ENCODE measurements at places on chromosomes 3 and 15.

DNA sequence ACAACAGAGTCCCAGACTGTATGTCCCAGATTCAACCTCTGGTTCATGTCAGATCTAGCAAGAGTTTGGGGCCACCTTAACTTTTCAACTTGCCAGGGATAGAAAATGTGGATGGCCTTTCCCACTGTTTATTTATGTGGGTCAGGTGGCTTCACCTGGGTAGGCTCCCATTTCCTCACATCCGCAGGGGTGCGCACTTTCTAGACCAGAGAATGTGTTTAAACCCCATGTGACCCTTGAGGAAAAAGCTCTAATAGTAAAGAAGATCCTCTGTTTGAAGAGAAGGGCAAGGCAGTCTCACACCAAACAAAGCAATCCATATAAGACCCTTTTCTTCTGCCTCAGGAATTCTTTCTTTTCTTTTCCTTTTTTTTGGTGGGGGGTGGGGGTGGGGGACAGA lies 167.2 kb upstream of the TSC22D2 start:
- DNase-seq, result no peak

DNA sequence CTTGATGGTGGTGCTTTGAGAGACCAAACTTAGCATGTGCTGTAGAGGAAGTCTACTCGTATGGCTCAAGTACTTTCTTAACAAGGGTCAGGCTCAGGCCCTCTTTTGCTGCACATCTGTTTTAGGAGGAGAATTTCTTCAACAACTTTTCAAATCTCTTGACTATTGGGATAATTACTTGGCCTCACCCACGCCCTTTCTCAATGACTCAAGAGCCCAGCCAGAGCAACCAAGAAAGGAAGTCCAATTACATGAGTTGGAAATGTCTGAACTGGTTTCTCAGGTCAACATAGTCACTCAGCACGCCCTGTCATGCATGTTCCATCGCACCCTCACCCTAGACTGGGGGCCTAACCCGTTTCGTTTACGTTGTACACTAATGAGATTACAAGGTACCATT lies 44.8 kb upstream of the UMPS start:
- no peak for DNase-seq

DNA sequence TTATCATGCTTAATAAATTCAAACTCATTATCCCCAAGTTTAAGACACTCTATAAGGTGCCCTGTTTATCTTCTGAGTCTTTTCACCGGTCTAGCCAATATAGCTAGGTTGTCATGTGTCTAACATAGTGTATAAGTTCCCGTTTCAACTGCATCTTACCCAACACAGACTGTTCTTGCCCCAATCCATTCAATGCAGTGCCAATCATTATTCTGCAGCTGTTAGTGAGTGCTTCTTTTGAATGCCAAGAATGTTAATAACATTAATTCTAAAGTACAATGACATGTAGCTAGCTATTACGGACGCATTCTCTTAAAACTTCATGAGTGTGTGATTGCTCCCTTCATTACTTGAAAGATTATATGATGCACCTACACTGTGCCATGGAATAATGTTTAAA lies 646.4 kb upstream of the NR2F2 start:
- DNase-seq, result no peak

DNA sequence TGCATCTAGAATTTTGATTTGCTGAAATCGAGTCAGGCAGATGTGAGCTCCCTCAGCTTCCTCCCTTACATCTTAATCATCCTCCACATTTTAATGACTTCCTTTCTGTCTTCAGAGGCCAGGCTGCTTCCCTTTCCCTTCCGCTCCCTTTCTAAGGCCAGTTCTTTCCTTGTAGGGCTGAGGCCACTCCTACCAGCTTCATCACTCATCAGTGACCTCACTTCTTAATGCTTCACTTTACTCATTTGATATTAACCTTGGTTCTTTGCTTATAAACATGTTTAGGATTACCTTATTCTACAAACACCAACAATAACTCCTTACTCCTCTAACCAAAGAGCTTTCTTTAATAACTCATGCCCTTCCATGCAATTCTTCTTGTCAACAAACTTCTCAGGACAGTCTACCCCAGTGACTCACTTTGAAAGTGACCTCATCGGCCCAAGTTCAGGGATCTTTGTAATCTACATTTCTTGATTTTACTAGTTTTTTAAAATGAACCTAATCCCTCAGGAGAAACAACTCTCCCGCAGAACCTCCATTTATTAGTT lies 23.9 kb downstream of the ILDR1 start:
- no peak for DNase-seq

GRCh38 chr3:186414735-186415419 lies 52.8 kb upstream of the DGKG start:
- no peak for DNase-seq

DNA sequence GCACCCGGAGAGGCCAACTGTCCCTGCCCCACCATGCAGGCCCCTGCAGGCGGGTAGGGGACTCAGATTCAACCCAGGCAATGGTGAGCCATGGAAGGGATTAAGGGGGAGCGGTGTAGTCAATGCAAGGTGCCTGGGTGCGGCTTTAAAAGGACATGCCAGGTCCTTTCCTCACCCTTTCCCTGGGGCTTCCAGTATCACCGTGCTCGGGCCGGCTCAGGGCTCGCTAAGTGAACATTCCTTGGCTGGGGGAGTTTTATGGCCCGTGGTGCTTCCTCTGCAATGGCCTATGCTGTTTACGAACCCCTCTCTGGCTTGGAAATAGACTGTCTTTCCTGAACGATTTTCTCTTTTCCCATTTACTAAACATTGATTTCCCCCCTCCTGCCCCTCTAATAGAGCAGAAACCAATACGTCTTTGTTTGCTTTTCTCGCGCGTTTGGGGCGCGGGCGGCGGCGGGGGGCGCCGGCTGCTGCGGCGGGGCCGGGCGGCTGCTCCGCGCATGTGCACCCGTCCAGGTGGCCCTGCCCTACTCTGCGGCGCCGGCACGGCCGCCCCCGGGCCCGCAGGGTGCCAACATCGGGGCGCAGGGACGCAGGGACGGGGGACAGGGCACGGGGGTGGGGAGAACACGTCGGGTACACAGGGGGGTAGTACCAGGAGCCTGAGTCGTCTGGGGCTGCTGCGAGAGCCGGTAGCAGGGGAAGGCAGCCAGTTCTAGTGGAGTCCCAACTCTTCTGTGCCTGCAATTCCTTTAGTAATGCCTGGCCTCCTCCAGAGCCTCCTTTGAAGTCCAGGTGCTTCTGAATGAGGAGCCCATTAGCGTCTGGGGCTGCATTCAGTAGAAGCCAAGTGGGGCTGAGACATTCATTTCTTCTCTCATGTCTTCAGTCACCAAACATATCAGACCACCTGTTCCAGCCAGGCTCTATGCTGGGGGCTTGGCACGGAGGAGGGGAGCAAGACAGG lies 26.9 kb upstream of the CACNA2D2 start:
- DNase-seq, result no peak

GRCh38 chr15:29067949-29068348 lies 182.2 kb downstream of the APBA2 start:
- no peak for DNase-seq

DNA sequence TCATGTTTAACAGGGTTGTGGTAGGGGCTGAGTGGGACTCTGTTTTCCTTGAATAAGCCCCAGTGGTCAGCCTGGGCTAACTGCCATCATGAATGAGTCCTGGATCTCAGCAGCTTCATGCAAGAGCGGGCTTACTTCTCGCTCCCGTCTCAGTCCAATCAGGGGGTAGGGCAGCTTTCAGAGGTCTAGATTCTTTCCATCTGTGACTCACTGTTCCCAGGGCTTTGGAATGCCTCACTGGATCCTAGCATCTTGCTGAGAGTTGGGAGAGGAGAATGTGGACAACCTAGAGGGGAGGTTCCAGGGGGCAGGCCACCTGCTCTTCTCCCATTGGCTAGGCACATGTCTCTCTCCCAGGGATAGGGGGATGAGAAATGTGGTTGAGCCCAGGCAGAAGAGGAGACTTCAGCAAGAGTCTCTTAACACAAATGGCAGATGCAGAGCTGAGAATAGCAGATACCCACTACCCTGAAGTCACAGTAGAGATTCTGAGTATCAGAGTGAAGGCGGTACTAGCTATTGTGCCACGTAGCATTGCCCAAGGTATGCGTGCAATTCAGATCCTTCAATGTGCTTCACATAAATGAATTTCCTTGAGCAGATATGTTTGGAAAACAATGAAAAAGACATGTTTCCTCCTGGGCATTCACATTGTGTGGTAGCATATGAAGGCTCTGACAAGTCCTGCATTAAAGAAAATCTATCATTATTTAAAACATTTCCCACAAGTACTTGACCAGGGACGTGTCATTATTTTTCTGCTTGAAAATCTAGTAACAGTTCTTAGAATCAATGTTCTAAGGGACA lies 257.7 kb upstream of the PROK2 start:
- no peak for DNase-seq

GRCh38 chr3:63961891-63962290 lies 49.7 kb upstream of the SCAANT1 start:
- no peak for DNase-seq

- no peak for DNase-seq
These were observed 72.3 kb downstream of the SLC12A8 start for GRCh38 chr3:125140011-125140817.

GRCh38 chr15:83404121-83404520 lies 43.0 kb upstream of the SH3GL3 start:
- no peak for DNase-seq

DNA sequence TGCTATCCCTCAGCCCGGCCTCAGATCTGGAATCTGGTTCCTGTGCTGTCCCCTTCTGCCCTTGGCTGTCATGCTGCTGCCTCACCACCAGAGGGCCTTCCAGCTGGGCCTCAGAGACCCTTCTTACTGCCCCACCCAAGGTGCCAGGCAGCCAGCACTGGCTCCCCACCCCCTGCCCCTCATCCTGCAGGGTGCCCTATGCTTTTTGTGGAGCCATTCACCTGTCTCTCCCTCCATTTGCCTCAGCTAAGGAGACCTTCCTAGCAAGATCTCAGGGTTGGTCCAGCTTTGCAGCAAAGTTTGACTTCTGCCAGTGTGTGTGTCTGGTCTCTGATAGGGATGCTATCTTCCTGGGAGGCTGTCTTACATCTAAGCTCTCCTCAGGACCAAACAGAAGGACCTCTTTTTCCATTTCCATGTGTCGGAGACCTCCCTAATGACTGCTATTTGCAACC lies 1.9 kb upstream of the VWA5B2 start:
- DNase-seq, result no peak

GRCh38 chr3:177340243-177340830 lies 143.1 kb upstream of the TBL1XR1 start:
- no peak for DNase-seq
